ENCODE measurements at places on chromosomes 2 and 18.

DNA sequence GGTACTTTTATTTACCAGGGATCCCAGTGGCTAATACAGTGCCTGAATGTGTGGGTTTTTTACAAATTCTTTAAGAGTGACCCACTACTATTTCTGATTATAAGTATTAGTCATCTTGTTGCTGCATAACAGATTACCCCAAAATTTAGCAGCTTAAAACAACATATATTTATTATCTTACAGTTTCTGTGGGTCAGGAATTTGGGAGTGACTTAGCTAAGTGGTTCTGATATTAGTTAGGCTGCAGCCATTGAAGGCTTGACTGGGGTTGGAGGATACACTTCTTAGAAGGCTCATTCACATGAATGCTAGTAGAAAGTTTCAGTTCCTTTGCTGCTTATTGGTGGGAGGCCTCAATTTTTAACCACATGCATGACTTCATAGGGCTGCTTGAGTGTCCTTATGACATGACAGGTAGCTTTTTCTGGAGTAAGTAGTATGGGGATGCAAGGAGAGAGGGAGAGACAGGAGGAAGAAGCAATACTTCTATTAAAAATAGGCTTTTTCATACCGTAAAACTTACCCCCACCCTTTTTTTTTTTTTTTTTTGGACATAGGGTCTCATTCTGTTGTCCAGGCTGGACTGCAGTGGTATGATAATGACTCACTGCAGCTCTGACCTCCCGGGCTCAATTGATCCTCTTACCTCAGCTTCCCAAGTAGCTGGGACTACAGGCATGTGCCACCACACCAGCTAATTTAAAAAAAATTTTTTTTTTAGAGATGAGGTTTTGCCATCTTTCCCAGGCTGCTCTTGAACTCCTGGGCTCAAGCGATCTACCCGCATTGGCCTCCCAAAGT is 13.3 kb upstream of the POLE4 start:
- no peak for ATAC-seq

DNA sequence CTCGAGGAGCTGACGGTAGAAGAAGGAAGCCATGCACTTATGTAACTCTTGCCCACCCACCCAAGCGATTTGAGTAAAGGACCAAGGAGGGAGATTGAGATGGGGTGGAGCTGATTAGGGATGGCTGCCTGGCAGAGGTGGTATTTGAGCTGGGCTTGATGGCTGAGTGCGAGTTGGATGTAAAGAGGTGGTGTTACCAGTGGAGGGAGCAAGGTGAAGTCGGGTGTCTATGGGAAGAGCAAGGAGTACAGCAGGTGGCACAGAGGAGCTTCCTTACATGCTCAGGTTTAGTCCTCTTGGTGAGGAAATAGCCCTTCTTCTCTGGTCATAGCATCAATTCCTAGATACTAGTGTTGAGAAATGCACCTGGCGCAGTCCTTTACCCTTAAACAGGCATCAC is 294.2 kb upstream of the SKOR2 start:
- no peak for ATAC-seq

GRCh38 chr2:34534761-34535160 is 935.7 kb upstream of the FAM98A start:
- no peak for ATAC-seq

- no peak for ATAC-seq
Observed at GRCh38 chr2:74375838-74376237, 4.3 kb downstream of the DCTN1 start.

DNA sequence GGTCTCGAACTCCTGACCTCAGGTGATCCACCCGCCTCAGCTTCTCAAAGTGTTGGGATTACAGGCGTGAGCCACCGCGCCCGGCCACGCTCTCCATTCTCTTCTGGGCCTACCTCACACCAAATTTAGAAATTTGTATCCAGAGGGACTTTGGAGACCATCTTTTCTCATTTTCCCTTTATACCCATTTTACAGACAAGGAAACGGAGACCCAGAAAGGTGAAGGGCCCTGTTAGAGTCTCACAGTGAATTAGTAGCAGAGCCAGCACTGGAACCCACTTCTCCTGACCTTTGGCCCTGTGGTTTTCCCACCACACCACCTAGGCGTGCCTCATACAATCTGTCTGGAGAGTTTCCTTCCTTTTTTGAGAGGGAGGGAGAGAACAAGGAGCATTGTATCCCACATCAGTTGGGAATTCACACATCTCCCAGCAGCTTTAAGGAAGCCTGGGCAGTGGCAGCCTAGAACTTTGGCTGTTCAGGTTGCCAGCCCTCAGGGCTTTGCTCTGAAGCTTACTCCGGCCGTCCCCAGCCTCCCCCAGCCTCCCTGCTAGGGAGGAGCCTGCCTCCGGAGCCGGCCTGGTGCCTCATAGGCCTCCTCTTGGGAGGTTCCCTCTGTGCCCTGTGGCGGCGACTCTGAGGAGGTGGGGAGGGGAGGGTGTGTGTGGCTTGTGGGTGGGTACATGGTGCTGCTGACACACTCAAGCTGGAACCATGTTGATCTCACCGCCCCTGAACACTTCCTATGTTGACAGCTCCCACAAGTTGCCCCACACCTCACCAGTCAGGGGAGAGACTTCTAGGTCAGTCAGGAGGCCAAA is 13.8 kb downstream of the FOSL2 start:
- ATAC-seq = no peak

DNA sequence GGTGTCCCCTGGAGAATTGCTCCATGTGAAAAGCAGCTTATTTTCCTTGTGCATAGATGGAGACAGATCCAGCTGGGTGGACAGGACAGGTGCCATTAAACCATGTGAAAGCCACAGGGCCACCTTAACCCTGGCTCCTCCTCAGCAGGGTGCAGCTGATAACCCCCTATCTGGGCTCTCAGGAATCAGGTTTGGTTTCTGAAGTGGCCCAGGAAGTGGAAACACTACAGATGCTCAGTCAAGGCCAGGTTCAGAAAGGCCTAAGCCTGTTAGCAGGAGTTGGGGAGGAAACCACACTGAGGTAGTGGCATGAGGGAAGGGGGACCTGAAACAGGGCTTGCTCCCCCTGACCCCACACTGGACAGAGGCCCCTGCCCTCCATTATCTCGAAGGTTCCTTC is 217.0 kb downstream of the SPP2 start:
- ATAC-seq = no peak

GRCh38 chr2:31287654-31288053 is 53.7 kb downstream of the EHD3 start:
- peak; percentile 72 for ATAC-seq

- no peak for ATAC-seq
Observed at GRCh38 chr2:7881466-7881865, 800.4 kb upstream of the ID2 start.

Measured in SK-N-SH treated with all-trans-retinoic acid at 6 μM for 48 hours (cell line).